ENCODE measurements at places on chromosomes 16 and 17. TPM values are rescaled to one million over a fixed set of nuclear protein-coding genes. Genes with fewer than 3 reads are reported as not detected.

Gene CPHXL
- total RNA-seq: not detected

DNA sequence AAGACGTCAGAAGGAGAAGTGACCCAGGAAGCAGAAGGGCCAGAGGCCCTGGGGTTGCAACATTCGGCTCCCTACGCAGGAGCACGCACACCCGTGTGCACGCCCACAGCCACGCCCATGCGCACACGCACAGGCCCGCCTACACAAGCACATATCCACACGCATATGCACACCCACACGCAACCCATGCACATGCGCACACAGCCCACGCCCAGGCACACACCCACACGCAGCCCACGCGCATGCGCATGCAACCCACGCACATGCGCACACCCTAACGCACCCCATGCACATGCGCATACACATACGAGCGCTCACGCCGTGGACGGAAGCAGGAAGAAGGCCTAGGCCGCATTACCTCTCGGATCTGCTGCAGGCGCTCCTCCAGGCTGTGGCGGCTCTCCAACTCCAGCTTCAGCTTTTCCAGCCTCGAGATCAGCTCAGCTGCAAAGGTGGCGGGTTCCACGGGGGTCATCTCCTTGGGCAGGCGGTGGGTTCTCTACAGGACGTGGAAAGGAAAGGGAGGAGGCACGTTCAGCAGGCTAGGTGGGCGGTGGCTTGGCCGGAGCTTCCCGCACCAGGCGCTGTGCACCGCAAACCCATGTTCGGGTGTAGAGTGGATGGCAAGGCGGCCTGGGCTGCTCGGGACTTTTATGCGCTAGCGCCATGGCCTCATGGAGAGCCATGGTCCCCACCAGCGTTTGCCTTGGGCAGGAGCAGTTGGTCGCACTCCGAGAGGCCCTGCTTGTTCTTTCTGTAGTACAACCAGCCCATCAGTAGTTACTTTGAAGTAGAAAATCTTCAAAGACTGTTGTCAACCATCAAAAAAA is 23.4 kb downstream of the AXIN2 start:
- no peak for DNase-seq

DNA sequence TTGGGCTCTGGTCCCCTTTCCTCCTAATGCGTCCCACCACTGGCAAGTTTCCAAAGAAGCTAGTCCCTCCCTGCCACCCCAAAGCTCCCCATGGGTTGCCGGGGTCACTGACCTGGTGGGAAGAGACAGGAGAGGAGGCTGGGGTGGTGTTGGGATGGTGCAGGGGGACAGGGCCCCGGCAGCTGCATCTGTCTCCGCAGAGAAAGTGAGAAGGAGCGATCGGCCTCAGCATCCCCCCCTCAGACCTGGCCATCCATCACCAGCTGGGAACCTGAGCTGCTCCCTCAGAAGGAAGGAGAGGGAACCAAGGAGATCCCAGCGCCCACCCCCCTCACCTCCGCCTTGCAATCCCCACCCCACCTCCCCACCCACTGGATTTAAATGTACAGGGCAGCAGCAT is 3.3 kb downstream of the ETV4 start:
- no peak for DNase-seq

GRCh38 chr17:10295728-10296343 is 77.0 kb downstream of the MYH13 start:
- DNase-seq: peak; percentile 80

Gene P2RX1
- total RNA-seq: 2.3 TPM

- DNase-seq: no peak
Observed at GRCh38 chr17:78473951-78474613, 95.6 kb downstream of the PGS1 start.

Gene SLC5A2
- total RNA-seq: not detected

- DNase-seq: peak; percentile 13
Observed at GRCh38 chr17:36602030-36602748, 806 bp downstream of the MRM1 start.

DNA sequence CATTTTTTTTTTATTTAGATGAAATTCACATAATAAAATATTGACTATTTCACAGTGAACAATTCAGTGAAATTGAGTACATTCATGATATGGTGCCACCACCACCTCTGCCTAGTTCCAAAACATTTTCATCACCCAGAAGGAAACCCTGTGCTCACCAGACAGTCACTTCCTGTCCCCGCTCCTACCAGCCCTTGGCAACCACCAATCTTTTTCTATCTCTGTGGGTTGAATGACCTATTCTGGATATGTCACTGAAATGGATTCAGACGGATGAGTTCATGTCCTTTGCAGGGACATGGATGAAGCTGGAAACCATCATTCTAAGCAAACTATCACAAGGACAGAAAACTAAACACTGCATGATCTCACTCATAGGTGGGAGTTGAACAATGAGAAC is 40.5 kb downstream of the ATP2C2 start:
- DNase-seq: no peak

Gene SLC22A31
- 0.21 TPM for total RNA-seq

Gene LGALS9B
- total RNA-seq: 4.7 TPM

Gene PRCD
- total RNA-seq: 0.31 TPM

- no peak for DNase-seq
Observed at GRCh38 chr17:58985971-58986370, 120.7 kb downstream of the TRIM37 start.

DNA sequence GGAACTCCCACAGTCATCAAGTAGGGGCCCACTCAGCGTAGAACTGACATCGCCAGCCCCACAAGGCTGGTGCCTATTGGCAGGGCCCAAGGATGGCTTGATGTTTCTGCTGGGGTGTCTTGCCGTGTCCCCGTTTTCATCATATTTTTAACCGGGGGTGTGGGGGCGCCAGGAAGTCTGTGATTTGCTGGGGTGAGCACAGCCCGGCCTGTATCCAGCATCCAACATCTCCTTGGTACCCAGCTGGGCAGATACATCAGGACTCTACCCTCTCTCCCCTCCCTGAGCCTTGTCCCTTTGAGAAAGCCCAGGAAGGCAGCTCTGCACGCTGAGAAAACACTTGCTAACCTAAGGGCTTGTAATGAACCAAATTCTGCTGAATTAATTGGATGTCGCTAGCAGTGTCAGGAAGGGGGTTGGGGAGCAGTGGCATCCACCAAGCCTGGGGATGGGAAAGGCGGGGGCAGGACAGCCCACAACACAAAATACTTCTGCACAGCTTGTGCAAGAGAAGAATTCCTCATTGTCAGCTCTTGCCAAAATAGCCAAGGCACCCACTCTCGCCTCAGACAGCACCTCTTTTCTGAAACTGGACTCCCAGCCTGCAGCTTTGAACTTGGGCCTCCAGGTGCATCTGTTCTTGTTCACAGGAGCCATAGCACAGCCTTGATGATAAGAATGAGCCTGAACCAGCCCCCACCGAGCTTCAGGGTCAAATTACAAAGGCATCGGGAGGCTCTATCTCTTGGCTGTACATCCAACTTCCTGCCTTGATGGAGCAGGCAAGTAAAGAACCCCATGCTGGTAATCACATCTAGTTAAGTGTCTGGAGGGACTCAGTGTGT is 63.7 kb upstream of the LYRM9 start:
- no peak for DNase-seq

DNA sequence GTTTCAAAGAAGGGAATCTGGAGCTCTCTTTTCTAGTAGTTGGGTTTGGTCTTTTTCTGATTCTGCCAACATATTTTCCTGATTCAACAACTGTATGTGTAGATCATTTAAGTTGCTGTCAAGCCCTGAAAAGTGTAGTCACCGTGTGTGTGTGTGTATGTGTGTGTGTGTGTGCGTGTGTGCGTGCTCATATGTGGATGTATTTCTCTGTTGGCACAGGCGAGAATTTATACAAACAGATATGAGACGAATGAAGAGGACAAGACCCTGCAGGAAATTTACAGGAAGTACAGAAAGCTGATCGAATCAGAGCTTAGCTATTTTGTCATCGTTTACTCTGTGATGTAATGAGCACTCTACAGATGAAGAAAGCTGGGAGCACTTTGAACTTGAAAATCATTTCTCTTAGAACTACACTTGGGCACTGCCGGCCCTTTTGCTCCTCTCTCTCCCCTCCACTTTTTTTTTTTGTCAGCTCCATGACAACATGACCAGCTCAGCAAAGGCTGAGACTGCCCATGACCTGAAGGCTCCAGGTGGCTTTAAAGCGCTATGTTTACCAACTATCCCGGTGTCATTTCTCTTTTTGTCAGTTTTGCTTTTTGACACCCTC is 11.2 kb downstream of the FBXO39 start:
- DNase-seq: no peak

- DNase-seq: no peak
Observed at GRCh38 chr17:54455251-54455868, 445.3 kb upstream of the TOM1L1 start.

DNA sequence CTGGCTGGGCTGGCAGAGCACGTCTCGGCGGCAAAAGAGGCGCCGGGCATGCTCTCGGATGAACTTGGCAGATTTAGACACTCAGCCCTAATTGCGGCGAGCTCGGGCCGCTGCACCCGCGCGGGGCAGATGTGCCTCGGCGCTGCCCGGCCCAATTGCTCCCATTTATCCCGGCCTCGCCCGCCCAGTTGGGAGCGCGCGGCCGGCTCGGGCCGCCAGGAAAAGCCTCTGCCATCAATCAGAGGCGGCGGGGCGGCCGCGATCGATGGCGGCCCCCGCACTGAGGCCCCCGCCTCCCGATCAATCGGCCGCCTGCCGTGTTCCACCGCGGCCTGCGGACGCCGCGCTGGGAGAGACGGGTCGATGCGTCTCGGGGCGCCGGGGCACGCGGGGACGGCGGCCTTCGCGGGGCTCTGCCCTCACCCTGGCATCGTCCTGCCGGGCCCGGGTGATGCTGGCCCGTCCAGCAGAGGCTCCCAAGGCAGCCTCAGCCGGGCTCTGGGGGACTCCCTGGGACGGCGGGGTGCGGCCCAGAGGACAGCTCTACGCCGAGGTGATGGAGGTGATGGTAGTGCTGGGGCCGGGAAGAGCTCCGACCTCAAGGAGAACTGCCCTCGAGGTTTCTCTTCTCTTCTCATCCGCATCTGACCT is 200.9 kb upstream of the N4BP1 start:
- DNase-seq: no peak

Gene TP53TG3C
- total RNA-seq: not detected

DNA sequence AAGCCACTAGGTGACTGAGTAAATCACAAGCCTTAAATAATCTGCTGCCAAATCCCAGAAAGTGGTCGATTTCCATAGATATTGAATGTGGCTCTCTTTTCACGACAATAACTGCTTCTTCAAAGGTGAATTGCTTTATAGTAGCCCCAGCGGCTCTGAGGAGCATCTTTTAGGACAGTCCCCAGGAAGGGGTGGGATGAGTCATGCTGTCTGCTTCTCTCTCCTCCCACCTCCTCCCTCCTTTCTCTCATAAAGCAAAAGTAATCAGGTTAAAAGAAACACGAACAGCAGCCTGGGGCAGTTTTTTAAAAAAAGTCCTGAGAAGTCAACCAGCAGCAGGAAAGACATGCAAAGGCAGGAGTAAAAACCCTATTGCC is 1.8 kb downstream of the KIAA0513 start:
- peak; percentile 46 for DNase-seq

Gene ABCC12
- not detected for total RNA-seq

Gene MYL11
- 9,092 TPM for total RNA-seq

- DNase-seq: peak; percentile 86
Observed at GRCh38 chr16:54602666-54603065, 316.1 kb upstream of the IRX3 start.

DNA sequence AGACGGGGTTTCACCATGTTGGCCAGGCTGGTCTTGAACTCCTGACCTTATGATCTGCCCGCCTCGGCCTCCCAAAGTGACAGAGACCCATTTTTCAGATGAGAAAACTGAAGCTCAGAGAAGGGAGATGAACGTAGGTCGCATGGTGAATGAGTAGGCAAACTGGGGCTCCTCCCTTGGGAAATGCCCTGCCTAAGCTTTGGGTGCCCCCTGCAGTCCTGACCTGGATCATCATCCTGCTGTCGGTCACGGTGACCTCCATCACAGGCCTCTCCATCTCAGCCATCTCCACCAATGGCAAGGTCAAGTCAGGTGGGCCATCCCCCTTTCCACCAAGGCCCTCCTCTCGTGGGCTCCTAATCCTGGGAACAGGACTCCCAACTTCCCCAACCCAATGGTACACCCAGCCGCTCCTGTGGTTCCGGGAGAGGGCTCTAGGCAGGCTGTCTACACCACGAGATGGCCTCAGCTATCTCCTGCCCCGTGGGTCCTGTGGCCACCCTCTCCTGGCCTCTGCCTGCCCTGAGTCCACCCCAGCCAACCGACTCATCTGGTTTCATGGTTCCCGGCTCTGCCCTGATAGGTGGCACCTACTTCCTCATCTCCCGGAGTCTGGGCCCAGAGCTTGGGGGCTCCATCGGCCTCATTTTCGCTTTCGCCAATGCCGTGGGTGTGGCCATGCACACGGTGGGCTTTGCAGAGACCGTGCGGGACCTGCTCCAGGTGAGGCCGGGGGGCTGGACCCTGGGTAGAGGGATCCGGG is 4.7 kb downstream of the SLC12A3 start:
- no peak for DNase-seq

DNA sequence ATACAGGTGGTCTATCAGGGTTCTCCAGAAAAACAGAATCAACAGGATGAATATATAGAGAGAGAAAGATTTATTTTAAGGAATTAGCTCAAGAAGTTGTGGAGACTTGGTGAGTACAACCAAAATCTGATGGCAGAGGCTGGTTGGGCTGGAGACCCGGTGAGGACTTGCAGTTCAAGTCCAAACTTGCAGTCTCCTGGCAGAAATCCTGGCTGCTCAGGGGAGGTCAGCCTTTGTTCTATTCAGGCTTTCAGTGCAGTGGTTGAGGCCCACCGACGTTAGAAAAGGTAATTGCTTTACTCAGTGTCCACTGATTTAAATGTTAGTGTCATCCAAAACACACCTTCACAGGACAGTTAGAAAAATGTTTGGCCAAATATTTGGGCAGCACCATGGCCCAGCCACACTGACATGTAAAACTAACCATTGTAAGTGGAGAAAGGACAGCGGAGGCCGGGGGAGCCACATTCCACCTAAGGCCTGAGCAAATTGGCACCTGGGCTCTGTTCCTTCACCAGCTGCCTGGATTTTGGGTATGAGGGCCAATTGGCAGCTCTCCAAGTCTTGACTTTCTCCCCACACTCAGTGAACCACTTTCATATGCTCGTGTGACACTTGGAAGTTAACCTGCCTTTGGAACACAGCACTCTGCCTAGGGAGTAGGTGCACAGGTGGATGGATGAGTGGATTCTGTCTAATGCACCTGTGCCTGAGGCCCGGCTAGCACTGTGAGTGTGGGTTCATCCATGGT is 54.7 kb downstream of the CACNG5 start:
- no peak for DNase-seq

DNA sequence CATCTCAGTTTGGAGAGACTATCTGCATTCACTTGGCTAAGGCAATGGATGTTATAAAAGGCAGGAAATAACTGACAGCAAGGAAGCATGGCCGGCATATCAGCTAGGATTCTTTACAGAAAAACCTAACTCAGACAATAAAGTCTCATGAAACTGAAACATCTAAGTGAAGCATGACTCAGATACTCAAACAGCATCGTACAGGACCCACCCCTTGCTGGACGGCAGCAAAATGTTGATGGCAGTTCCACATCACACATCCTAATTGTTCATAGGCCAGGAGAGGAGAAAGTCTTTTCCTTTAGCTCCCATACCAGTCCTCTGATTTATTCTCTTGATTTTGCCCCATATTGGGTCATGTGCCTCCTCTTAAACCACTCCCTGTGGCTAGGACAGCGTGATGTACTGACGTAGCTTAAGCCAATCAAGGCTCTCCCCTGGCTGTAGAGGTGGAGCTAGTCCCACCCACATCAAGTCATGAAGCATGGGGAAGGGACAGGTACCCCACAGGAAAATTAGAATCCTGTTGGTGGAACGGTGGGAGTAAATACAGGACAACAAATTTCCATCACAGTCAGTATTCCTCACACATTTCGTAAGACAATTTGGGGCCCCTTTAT is 178.9 kb downstream of the IRX3 start:
- no peak for DNase-seq

Gene TXNDC11
- 33.6 TPM for total RNA-seq

GRCh38 chr17:56505154-56505756 is 88.2 kb upstream of the NOG start:
- no peak for DNase-seq

Gene OXLD1
- total RNA-seq: 6.3 TPM
